ENCODE measurements at places on chromosomes 7 and 10.

GRCh38 chr10:96371356-96371755 lies 12.6 kb upstream of the OPALIN start:
- DNase-seq, result no peak

- no peak for DNase-seq
These were observed 3.6 kb upstream of the EVX1 start for GRCh38 chr7:27238979-27239386.

- no peak for DNase-seq
These were observed 8.3 kb upstream of the SMKR1 start for GRCh38 chr7:129494041-129494440.

- DNase-seq, result no peak
These were observed 31.2 kb upstream of the MSRB2 start for GRCh38 chr10:23063973-23064812.

- no peak for DNase-seq
These were observed 480 bp downstream of the MNX1 start for GRCh38 chr7:157009778-157010587.

DNA sequence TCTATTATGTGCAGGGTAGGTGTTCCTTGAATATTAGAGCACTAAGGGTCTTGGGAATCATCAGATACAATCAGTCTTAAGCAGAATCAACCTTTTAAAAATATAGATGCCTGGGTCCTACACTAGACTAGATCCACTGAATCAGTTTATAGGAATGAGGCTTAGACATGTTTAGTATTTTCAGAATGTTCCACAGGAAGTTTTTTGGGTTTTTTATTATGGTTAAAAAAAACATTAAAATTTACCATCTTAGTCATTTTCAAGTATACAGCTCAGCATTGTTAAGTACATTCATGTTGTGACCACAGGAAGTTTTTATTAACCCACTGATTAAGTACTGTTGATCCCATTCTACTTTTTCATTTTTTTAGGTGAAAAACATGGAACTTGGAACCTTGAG lies 135.7 kb downstream of the LCOR start:
- DNase-seq, result no peak

DNA sequence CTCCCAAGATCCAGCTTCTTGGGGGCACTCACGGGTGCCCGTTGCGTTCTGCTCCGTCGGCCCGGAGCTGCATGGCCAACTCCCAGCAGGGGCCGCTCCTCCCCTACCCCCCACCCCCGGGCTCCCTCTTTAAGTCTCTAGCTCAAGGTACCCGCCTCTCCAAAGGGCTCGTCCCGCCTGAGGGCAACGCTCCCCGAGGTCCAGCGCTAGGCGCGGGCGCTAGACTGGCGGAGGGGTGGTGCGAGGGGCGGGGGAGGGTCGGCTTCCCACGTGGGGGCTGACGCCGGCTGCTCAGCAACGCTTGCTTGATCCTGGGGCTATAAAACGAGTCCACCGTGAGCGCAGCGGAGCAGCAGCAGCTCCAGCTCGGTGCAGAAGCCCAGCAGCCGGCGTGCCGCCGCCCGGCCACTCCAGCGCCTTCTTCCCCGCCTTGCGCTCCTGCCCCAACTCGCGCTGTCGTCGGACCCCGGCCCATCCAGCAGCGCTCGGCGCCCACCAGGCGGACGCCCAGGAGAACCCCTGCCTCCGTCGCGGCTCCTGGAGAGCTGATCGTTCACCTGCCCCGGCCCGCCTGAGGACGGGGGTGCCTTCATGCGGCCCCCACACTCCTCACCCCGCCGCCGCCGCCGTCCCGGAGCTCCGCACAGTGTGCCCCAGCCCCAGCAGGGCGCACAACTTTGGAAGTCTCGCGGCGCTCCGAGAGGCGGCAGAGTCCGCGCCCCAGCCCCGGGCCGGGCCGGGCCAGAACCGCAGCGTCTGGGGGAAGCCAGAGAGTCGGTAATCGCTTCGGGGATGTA lies at the start of gene ADRA2A:
Gene ADRA2A, plus strand, starts transcription at position 348 of the 797 bp plus-strand sequence. CDS start 968 bp downstream, outside the sequence.
- DNase-seq, result no peak

DNA sequence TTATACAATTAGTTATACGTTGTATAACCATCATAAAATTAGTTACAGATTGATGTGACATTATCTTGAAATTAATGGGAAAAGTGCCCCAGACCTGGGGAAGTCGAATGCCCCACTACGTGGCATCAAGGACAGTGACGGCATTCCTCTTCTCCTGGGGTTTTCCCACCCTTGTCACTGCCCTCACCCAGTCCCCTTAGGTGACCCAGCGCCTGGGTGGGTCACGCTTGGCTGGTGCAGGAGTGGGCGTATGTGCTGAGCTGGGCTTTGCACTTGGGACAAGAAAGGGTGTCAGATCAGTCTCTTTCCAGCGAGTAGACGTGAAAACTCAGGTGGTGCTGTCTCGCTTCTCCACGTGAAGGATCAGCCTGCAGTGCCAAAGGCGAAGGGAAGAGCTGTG lies 7.6 kb downstream of the FOXK1 start:
- DNase-seq, result no peak

DNA sequence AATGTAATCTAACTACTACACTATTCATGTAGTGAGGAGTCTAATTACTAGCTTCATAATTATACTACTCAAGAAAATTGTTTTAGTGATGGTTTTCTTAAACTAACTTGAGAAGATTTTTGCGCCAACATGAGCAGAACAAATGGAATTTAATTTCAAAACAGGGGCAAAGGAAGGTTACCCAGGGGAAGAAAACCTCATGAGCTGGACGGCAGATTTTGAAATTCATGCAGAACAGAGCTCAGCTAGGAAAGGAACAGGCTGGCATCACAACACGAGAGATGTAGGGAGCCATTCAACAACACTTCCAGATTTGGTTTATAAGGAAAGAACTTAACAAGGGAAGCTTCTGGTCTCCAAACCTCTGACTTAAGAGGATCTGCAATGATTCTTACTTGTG lies 235.3 kb upstream of the PRKCQ start:
- DNase-seq, result no peak

DNA sequence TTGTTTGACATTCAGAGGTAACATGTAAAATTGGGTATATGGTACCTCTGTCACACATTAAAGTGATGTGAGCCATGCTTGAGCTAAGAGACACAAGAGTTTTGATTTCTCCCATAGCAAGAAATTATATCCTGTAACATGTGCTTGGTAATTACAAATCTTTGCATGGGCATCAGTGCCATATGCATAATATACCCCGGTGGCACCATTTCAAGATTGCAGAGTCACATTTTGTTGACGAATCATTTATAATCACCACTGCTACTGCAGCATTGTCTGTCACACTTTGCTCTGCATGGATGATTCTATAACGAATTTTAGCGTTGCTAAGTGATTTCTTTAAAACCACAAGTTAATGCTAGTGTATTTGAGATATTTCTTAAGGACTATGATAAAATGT lies 443.7 kb upstream of the LRRN3 start:
- DNase-seq, result no peak

DNA sequence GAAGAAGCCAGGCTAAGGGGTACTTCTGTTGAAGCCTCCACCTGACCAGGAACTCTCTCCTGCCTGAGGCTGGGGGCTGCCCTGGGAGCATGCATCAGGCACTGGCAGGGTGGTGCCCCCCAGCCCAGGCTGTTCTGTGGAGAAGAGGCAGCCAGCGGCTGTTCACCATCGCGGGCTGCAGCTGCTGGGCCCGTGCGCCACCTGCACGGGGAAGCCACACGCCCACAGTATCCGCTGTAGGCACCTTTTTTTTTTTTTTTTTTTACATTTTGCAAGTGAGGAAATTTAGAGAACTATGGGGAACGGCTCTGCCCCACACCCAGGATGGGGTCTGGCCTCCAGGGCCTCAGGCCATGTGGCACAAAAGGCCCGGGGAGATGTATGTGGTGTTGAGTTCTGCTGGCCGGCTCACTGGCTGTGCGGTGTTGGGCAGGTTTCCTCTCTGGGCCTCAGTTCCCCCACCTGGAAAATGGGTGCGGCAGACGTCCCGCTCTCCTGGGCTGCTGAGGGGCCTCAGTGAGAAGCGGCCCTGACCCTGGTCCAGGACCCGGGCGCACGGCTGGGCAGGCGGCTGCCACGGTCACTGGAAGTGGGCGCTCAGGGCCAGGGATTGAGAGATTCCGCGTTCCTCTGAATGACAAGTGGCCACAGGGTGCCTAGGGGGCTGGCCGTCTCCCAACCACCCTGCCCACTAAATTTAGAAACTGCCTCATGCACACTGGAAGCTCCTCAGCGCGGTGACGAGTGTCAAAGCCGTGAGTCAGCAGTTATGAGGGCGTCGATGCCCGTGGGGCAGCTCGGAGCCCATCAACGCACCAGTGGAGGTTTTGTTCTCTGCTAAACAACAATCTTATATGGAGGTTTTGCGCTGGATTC lies 8.8 kb upstream of the INTS1 start:
- DNase-seq, result peak; percentile 98

DNA sequence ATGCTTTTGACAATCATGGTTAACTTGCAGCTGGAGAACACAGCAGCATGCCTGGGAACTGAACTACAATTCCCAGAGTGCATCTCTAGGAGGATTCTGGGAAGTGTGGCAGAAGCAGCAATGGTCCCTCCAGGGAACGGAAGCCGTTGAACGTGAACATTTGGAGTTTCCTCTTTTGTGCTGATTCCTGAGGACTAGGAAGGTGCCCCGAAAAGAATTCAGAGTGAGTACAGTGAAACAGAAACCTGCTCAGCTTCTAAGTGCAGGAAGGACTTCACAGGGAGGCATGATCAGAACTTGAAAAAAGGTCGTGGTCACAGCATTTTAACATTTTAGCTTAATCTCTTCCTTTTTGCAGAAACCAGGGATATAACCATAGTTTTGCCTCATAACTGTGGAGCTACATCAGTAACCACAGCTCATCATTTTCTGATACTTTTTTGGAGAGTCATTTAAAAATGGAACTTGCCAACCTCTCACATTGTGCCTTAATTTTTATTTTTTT lies at the start of gene NUDT13:
Gene NUDT13, plus strand, starts transcription at position 111 of the 505 bp plus-strand sequence. CDS start 3,911 bp downstream, outside the sequence.
- peak; percentile 69 for DNase-seq

GRCh38 chr10:58755677-58756076 lies 243.0 kb downstream of the BICC1 start:
- peak; percentile 30 for DNase-seq

- no peak for DNase-seq
These were observed 124.1 kb upstream of the POM121L12 start for GRCh38 chr7:52911326-52911725.

All from H54 (cell line).